ENCODE measurements at places on chromosomes 11 and 22.

DNA sequence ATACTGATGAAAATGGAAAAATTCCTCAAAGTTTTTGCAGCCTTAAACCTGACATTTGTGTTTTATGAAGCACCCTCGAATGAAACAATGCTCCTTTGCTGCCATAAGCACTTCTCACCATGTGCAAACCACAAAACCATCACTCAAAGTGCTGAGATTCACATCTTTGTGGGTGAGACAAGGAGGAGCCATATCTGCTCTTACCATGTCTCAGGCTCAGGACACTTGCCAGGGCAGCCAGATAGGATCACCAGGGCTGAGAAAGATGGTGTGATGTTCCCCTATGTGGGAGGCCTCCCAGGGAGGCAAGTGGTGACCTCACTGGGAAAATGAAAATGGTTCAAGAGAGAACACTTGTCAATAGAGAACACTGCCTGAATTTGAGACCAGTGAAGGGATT lies 120.4 kb downstream of the CCDC34 start:
- no peaks in the 10 kb centered on the region for H3K36me3 ChIP-seq
- H3K27me3 ChIP-seq = no peaks in the 10 kb centered on the region
- no peak overlapping the region for H3K27ac ChIP-seq
- H3K4me1 ChIP-seq = peaks cover 19% of the 10 kb centered on the region
- no peak for DNase-seq
- no peak overlapping the region for H3K4me3 ChIP-seq

DNA sequence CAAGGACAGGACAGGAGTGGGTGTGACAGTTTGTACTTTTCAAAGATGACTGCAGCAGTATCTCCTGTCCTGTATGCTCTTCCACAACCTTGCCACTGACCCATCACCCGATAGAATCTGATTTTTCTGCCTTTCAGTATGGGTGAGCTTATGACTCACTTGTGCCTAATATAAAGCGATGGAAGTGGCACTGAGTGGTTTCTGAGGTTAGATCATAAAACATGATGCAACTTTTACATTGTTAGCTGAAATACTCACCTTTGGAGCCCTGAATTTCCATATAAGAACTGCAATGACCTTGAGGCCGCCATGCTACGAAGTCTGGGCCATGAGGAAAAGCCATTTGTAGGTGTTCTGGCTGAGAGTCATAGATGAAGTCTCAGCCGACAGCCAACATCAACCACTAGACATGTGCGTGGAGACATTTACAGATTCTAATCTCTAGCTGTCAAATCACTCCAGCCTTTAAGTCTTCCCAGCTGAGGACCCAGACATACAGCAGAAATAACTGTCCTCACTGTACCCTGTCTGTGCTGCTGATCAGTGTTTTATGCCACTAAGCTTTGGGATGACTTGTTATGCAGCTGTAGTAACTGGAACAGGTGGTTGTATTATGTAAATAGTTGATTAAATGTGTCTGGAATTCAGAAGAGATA lies 105.9 kb upstream of the ARHGAP20 start:
- no peak for DNase-seq
- no peak overlapping the region for H3K4me3 ChIP-seq
- H3K36me3 ChIP-seq = no peaks in the 10 kb centered on the region

DNA sequence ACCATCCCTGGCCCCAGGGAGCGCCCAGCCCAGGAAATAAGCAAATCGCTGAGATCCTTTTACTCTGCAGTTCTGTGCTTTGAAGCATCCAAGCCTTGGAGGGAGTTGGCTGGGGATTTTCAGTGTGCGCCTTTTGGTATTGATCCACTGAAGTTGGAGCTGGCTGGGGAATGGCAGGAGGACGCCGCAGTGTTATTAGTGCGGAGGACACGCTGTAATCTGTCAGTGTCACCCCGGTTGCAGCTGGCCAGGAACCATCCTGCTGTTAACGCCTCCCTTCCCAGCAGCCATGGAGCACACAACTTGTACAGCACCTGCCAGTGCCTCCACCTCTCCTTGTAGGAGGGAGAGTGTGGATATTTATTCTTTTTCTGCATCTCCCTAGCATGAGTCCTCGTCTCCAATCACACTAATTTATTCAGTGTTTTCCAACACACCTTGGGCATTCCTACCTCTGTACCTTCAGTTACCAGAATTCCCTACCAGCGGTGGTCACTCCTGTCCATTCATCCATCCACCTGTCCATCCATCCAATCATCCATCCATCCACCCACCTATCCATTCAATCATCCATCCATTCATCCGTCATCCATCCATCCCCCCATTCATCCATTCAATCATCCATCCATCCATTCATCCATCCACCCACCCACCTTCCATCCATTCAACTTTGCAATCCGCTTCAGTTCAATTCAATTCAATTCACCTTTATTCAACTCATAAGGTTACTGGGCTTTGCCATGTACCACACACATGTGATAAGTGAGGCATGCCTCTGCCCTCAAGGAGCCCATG lies 21.9 kb upstream of the EIF3D start:
- no peak for DNase-seq
- H3K4me1 ChIP-seq = peaks cover 5% of the 10 kb centered on the region
- no peak overlapping the region for H3K27ac ChIP-seq
- H3K36me3 ChIP-seq = no peaks in the 10 kb centered on the region
- H3K27me3 ChIP-seq = peaks cover 38% of the 10 kb centered on the region

- peaks cover 13% of the 10 kb centered on the region for H3K27me3 ChIP-seq
- no peaks in the 10 kb centered on the region for H3K4me1 ChIP-seq
- no peak for DNase-seq
- no peak overlapping the region for H3K4me3 ChIP-seq
- no peak overlapping the region for H3K27ac ChIP-seq
- no peaks in the 10 kb centered on the region for H3K36me3 ChIP-seq
Measured at GRCh38 chr22:36797911-36798673, 18.7 kb downstream of the PVALB start.

DNA sequence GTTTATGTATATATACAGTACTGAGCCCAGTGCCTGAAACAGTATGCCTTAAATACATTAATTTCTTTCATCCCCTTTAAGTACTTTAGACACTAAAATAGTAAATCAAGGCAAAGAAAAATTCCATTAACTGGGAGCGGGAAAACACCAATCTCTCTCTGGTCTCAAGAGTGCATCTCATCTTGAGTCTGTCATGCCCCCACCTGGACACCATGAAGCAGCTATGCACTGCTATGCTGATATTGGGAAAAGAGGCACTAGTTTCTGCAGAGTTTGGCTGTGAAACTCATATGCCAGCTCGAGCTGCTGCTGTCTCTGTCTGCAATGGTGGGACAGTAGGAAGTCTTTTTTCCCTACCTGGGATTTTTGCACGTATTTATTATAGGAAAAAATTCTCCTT lies 754.4 kb upstream of the RAG2 start:
- no peak overlapping the region for H3K27ac ChIP-seq
- no peak overlapping the region for H3K4me3 ChIP-seq
- no peak for DNase-seq

DNA sequence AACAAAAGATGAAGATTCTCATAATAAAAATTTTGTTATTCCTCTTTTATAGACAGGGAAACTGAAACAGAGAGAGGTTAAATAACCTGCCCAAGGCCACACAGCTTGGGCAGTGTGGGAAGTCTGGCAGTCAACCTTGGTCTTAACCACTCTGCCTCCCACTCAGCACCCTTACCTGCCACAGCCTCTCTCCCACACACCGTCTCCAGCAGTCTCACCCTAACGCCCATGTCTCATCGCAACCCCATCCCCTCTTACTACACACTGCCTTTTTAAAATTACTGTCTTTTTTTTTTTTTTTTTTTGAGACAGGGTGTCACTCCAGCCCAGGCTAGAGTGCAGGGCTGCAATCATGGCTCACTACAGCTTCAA lies 25.0 kb downstream of the ARRB1 start:
- DNase-seq = no peak
- H3K36me3 ChIP-seq = peaks cover 24% of the 10 kb centered on the region
- H3K27me3 ChIP-seq = no peaks in the 10 kb centered on the region
- H3K4me3 ChIP-seq = no peak overlapping the region
- no peak overlapping the region for H3K27ac ChIP-seq
- H3K4me1 ChIP-seq = peaks cover 31% of the 10 kb centered on the region

GRCh38 chr22:24426851-24427499 lies 424 bp upstream of the ADORA2A start:
- H3K27ac ChIP-seq = no peak overlapping the region
- H3K27me3 ChIP-seq = peaks cover 32% of the 10 kb centered on the region
- no peak for DNase-seq
- no peaks in the 10 kb centered on the region for H3K4me1 ChIP-seq

GRCh38 chr11:47446833-47447232 lies 2.1 kb downstream of the RAPSN start:
- no peaks in the 10 kb centered on the region for H3K27me3 ChIP-seq
- no peak for DNase-seq
- H3K36me3 ChIP-seq = no peaks in the 10 kb centered on the region

GRCh38 chr22:49334449-49334789 lies 493.3 kb downstream of the BRD1 start:
- no peak for DNase-seq
- H3K27me3 ChIP-seq = peaks cover 2% of the 10 kb centered on the region
- no peaks in the 10 kb centered on the region for H3K4me1 ChIP-seq
- no peaks in the 10 kb centered on the region for H3K36me3 ChIP-seq
- H3K27ac ChIP-seq = no peak overlapping the region

- no peaks in the 10 kb centered on the region for H3K4me1 ChIP-seq
- no peaks in the 10 kb centered on the region for H3K27me3 ChIP-seq
- no peak overlapping the region for H3K27ac ChIP-seq
- H3K4me3 ChIP-seq = no peak overlapping the region
Measured at GRCh38 chr11:114664641-114665040, 13.7 kb upstream of the NXPE2 start.

GRCh38 chr11:5246772-5247471 lies 2.7 kb downstream of the HBG1 start:
- H3K27ac ChIP-seq = peak overlapping the region; percentile 72
- H3K27me3 ChIP-seq = no peaks in the 10 kb centered on the region
- H3K4me1 ChIP-seq = peaks cover 23% of the 10 kb centered on the region
- peaks cover 43% of the 10 kb centered on the region for H3K36me3 ChIP-seq
- peak overlapping the region; percentile 54 for H3K4me3 ChIP-seq
- DNase-seq = no peak

DNA sequence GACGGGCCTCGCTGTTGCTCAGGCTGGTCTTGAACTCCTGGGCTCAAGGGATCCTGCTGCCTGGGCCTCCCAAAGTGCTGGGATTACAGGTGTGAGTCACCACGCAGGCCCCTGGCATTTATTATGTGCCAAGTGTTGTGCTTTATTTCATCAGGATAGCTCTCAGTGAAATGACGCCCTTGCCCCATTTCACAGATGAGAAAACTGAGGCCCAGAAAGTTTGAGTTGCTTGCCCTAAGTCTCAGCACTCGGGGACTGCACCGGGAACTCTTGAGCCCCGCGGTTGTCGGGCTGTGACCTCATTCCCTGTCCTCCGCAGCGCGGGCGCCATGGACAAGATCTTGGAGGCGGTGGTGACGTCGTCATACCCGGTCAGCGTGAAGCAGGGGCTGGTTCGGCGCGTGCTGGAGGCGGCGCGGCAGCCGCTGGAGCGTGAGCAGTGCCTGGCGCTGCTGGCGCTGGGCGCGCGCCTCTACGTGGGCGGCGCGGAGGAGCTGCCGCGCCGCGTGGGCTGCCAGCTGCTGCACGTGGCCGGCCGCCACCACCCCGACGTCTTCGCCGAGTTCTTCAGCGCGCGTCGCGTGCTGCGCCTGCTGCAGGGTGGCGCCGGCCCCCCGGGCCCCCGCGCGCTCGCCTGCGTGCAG lies 7.3 kb downstream of the USP35 start:
- DNase-seq = no peak
- H3K4me1 ChIP-seq = peaks cover 31% of the 10 kb centered on the region
- H3K36me3 ChIP-seq = peaks cover 4% of the 10 kb centered on the region
- H3K27me3 ChIP-seq = no peaks in the 10 kb centered on the region
- H3K27ac ChIP-seq = no peak overlapping the region
